Substantia nigra (tissue), 51 donors: ENCODE measurements at places on chromosomes 5 and 9.

GRCh38 chr5:60586307-60586901, 113.6 kb downstream of the DEPDC1B start:
- DNase-seq = no peak

DNA sequence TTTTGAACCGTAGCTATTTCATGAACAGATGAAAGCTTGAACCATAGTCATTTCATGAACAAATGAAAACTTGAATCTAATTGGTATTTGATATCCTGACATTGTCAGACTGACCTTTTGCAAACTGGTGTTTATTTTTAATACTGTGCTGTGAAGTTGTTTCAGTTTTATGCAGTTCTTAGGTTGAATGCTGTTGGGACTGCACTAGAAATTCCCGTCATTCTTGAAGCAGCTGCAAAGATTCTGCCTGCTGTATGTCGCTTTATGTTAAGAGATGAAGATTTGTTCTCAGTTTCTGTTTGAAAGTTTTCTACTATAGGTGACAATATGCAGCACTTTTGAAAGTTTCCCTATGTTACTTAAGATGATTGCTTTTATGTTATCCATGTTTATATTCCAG, 22.5 kb upstream of the FAM120AOS start:
- no peak for DNase-seq

DNA sequence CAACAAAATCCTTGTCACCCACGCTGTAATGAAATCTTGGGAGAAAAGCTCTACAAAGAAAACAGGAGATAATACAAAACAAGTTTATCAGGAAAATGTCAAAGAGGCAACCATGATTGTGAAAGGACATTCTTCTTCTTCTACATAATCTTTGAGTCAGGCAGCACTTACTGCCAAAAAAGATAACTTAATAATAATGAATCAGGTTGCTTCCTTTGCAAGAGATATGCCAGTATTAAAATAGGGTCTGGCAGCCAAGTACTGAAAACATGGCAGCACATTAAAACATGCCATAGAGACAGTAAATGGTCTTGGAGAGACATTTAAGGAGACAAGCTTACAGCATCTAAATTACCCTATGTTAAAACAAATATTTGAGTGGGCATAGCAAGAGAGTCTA, 1573.4 kb downstream of the EFNA5 start:
- DNase-seq = no peak

DNA sequence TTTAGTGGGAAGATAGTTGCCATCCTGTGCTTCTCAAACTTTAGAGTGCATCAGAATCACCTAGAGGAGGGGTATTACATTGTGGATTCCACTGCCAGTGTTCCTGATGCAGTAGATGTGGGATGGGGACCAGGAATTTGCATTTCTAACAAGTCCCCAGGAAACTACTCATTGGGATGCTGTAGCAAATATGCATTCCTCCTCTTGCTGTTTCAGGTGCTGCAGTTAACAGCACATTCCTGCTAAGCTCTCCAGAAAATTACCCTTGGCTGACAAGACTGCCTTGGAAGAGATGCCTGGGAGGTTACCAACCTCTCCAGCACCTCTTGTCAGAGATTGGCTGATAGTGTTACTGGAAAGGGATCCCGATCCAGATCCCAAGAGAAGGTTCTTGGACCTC, 270.5 kb downstream of the OSTF1 start:
- DNase-seq = no peak

GRCh38 chr9:70466976-70467561, 52.6 kb upstream of the KLF9 start:
- DNase-seq = no peak

- no peak for DNase-seq
Observed at GRCh38 chr5:173236531-173237142, 1.6 kb upstream of the NKX2-5 start.

- DNase-seq = no peak
Observed at GRCh38 chr5:57491369-57491965, 8.9 kb upstream of the ACTBL2 start.
